ENCODE measurements at places on chromosomes 12 and 14.

DNA sequence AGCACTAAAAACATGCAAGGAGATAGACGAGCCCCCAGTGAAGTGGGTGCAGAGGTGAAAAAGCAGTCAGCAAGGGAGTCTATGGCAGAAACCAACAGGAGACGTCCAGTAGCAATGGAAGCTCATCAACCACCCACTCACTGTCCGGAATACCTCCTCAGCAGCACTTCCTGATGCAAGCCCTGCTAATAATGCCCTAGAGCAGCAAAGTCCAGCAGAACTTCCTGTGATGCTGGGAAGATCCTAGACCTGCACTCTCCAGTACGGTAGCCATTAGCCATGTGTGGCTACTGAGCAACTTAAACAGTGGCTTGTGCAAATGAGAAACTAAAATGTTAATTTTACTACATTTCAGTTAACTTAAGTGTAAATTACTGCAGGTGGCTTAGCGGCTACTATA, 11.0 kb downstream of the SERPINA9 start:
- DNase-seq: no peak

GRCh38 chr14:94663538-94663937, 51.3 kb downstream of the SERPINA3 start:
- DNase-seq: no peak

DNA sequence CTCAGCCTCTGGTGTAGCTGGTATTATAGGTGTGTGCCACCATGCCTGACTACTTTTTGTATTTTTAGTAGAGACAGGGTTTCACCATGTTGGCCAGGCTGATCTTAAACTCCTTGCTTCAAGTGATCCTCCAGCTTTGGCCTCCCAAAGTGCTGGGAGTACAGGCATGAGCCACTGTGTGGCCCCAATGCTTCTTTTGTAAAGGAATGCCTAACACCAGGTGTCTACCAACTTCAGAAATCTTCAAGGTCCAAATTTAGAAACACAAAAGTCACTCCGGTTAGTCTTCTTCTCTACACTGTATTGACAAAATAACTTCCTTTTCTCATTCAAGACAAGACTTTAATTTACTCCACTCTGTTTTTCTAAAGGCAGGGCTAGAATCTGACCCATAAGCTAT, 188.7 kb downstream of the PRKD1 start:
- no peak for DNase-seq

- no peak for DNase-seq
Measured at GRCh38 chr12:946631-947030, 2.9 kb downstream of the RAD52 start.

- no peak for DNase-seq
Measured at GRCh38 chr12:57340104-57340503, 89.1 kb upstream of the STAC3 start.

- DNase-seq: no peak
Measured at GRCh38 chr12:5440978-5441377, 9.1 kb downstream of the NTF3 start.

DNA sequence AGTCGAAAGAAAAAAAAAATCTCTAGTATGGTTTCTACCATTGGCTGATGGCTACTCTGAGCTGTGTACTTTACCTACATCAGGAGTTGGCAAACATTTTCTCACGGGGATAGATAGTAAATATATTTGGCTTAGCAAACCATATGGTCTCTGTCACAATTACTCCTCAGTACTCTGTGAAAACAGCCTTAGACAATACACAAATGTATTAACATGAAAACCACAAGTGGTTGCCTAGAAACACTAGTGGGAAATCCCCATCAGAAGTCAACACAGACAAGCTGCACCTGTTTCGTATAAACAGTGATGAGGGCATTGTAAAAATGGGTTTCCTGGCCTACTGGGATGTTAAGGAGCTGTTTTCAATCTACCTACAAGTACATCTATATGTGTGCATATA, 84.6 kb upstream of the NAV3 start:
- DNase-seq: no peak

GRCh38 chr12:82383930-82384552, 25.7 kb downstream of the METTL25 start:
- no peak for DNase-seq

GRCh38 chr14:68216079-68216478, 396.5 kb downstream of the RAD51B start:
- DNase-seq: no peak

- no peak for DNase-seq
Measured at GRCh38 chr12:120167529-120168095, 26.9 kb downstream of the GCN1 start.

GRCh38 chr12:104189915-104190555, 25.5 kb upstream of the TXNRD1 start:
- no peak for DNase-seq

- no peak for DNase-seq
Measured at GRCh38 chr12:53204351-53204750, 2.7 kb downstream of the ITGB7 start.

DNA sequence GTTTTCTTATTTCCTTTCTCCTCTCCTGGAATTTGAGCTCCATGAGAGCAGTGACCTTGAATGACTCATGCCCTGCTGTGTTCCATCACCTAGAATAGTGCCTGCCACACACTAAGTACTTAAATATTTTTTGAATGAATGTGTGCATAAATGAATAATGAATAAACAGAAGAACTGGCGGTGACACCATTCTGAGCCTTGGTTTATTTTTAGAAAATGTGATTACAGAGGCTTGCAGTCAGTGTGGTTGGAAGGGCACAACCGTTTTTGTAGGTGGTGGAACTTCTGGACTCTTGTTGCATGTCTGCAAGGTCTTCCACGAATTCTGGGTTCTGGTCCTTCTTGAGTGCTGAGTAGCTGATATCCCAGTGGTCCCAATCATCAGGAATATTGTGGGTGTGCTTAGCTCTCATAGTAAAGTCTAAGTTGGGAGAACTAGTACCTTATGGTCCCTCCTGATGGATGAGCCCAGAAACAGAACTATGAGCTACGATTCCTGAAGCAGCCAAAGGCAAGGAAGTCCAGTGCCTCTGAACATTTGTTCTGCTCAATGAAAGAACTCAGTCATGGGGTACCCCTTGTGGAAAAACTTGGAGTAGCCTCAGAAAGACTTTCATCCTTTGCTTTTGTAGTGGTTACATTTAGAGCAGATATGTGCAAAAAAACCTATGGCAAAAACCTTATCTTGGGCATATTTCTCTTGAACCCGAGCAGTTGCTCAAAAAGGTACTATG, 28.8 kb upstream of the BHLHE41 start:
- no peak for DNase-seq

- DNase-seq: peak; percentile 43
Measured at GRCh38 chr12:75641031-75641780, 129.8 kb upstream of the KRR1 start.

GRCh38 chr14:21734457-21735074, 60.9 kb upstream of the OR4E1 start:
- DNase-seq: no peak

DNA sequence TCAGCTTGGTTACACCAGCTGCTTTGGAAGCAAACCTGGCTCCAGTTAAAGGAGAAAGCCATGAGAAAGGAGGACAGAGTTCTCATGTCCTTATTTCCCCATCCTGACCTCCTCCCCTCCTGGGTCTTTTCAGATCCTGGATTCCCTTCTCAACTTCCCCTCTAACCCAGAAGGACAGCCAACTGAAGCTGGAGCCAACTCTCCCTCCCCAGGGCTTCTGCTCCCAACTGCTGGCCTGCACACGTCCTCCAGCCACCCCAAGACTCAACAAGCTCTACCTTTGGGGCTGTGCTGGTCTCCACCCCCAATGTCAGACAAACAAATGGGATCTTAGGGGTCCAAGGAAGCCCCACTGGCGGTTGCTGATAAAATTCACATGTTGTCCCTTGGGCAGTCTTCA, 651.1 kb upstream of the TBX3 start:
- DNase-seq: no peak

GRCh38 chr12:67437011-67437410, 167.9 kb downstream of the CAND1 start:
- DNase-seq: no peak

- no peak for DNase-seq
Measured at GRCh38 chr12:80151131-80151530, 51.8 kb downstream of the OTOGL start.

GRCh38 chr12:97903356-97903755, 440.8 kb downstream of the RMST start:
- DNase-seq: no peak

DNA sequence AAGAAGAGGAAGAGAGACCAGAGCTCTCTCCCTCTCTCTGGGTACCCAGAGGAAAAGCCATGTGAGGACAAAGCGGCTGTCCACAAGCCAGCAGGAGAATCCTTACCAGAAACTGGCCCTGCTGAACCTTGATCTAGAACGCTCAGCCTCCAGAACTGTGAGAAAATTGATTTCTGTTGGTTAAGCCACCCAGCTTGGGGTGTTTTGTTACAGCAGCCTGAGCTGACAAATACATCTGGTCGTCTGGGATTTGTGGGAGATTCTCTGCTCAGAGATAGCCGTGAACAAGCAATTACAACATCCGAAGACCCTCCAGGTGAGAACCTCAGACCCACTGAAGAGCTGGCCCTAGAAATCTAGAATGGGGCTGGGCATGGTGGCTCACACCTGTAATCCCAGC, 6.5 kb upstream of the PRIMA1 start:
- no peak for DNase-seq

- DNase-seq: no peak
Measured at GRCh38 chr14:51251486-51251885, 11.4 kb downstream of the TMX1 start.

- no peak for DNase-seq
Measured at GRCh38 chr12:27624586-27624985, 71.7 kb upstream of the REP15 start.

DNA sequence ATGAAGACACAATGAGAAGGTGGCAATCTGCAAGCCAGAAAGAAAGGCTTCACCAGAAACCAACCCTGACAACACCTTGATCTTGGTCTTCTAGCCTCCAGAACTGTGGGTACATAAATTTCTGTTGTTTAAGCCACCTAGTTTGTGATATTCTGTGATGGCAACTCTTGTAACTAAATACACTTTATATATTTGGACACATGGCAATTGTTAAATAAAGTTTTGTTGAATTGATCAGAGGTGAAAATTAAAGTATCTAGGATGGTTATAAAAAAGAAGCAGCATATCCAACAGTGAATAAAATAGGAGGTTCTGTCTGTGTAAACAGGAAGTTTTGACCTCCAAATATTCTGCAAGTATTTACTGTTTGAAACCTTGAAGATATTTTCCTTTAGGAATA, 516.3 kb downstream of the SOX5 start:
- no peak for DNase-seq

- no peak for DNase-seq
Measured at GRCh38 chr12:9660046-9660445, 9.5 kb upstream of the CLEC2D start.

- no peak for DNase-seq
Measured at GRCh38 chr14:68633131-68633991, 159.5 kb downstream of the ZFP36L1 start.

DNA sequence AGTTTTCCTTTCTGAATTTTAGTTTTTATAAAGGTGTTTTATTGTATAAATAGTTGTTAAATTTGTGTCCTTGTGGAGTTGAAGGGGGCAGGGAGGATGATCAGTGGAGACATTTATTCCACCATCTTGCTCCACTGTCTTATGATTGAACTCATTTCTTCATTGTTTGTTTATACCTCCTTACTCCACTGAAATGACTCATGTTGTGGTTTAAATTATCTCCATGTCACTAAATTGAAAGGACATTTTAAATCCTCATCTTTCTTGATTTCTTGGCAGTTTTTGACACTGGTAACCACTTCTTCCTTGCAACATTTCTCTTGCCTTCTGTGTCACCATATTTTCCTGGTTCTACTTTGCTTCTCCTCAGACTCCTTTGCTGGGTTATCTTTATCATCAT, 23.6 kb upstream of the FERMT2 start:
- no peak for DNase-seq

DNA sequence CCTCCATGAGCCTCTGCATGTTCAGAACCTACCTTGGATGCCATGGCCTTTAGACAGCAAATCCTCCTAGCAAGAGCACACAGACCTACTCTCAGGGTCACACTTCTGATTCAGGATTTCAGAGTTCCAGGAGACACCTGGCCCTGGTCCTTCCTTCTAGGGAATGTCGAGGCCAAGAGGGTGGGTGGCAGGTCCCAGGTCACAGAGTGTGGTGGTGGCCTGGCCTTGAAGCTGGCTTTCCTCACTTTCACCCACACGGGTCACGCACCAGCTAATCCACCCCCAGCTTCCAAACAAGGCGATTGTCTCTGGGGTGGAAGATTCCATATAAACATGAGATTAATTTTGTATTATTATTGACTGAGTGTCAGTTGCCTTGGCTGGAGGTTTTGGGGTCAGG, 328.3 kb upstream of the RTL1 start:
- no peak for DNase-seq

DNA sequence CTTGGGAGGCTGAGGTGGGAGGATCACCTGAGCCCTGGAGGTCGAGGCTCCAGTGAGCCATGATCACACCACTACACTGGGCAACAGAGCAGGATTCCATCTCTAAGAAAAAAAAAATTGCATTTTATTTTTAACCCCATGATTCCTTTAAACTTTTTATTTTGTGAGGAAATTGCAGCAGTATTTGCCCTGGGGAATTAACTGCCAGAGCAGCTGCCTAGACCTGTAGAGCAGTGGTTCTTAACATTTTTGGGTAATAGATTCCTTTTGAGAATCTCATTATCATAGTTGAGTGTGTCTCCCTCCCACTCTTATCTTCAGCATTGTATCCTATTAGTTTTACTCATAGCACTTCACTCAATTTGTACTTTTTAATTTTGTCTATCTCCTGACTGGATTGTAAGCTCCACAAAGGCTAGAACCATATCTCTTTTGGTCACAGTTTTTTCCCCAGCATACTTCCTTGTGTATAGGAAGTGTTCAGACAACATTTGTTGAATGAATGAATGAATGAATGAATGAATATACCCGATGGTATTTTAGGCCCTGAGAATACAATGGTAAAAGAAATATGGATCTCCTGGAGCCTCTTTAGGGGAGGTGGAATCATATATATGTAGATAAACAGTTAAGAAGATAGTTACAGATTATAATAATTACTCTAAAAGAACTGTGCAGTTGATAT, 40.6 kb downstream of the BRMS1L start:
- no peak for DNase-seq

DNA sequence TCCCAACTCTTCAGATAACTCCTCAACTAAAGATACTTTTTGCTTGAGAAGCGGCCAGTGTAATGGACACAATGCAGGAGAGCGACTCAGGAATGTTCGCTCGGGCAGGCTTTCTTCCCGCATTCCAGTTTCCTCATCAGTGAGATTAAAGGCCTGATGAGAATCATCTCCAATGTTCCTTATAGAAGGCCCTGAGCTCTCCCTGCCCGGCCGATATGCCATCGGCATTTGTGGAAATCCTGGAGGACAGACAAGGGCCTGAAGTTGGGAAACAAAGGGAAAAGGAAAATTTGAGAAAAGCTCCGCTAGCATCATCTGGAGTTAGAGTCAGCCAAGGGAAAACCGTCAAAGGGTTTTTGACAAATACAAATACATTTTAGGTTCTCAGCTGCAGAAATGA, 38.0 kb upstream of the FOXN3 start:
- DNase-seq: no peak

DNA sequence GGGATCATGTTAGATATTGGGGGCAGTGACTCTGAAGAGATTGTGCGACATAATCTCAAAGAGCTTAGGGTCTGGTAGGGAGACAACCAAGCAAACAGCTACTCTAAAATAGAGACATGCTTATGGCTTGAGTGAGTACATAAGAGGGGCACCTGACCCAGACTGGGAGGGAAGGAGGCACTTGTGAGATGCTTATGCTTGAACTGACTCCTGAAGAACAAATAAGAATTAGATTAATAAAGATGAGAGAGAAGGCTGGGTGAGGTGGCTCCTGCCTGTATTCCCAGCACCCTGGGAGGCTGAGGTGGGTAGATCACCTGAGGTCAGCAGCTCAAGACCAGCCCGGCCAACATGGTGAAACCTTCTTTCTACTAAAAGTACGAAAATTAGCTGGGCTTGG, 19.1 kb downstream of the TMTC2 start:
- DNase-seq: no peak

Measured in stimulated activated CD4-positive, alpha-beta T cell treated with anti-CD3 and anti-CD28 coated beads, Interleukin-1b, Interleukin-23, amount 100 ng/mL, for 48 hours (primary cell).